ENCODE measurements at places on chromosomes 11 and 22.

DNA sequence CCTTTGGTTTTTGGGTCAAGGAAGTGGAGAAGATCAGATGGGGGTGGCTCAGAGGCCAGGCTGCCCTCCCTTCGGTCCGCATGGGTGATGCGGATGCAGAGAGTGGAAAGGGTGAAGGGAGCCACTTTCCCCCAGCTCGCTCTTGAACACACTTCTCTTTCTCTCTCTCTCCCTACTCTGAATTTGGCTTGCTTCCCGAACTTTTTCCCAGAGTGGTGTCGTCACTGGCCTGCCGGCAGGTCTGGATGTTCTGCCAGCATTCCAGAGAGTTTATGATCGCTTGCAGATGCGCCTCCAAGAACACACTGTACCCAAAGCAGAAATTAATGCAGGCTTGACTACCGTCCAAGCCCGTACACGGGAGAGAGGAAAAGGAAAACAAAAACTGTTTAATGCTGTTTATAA is 103.2 kb downstream of the ZBTB16 start:
- DNase-seq, result no peak

DNA sequence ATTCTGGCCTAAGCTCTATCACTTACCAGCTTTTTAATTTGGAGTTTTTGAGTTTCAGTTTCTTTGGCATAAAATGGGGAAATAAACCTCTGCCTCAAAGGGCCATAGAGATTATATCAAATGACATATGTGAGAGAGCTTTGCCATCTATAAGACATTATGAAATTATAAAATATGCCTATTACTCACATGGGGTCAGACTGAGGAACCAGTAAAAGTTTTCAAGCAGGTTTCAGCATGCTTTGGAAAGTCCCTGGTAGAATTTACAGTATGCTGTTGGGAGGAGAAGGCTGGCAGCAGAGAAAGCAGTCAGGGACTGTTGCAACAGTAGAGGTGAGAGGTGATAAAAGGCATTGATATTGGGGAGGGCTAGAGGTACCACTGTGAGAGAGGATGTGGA is 13.6 kb upstream of the MTNR1B start:
- no peak for DNase-seq

DNA sequence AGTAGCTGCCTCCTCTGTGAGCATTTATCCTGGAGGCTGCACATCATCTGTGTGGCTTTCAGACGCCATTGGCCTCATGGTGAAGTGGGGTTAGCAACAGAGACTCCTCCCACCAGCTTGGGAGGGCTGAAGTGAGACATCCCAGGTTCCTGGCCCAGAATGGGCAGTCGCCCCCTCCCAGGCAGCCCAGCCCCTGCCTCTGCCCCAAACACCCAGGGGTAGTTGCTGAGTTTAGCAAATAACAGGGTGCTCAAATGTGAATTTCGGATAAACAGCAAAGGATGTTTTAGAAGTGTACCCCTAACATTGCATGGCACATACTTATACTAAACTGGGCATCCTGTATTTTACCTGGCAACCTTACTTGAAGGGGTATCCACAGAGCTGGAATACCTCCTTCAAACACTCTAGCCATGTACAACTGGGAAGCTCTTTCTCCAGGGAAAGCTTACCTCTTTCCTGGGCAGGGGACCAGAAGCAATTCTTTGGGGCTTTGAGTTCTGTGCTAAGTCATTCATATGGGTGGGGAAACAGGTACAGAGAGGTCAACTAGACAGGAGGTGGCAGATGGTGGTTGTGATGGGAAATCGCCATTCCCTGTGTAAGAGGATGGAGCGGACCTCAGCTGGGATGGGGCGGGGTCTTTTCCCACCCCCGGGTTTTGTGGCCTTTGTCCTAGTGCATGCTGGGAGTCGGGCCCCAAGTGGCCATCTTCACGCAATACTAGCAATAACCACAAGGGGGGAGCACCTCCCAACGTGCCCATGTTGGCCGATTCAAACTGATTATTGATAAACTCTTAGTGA is 19.3 kb downstream of the MTFP1 start:
- DNase-seq, result no peak

DNA sequence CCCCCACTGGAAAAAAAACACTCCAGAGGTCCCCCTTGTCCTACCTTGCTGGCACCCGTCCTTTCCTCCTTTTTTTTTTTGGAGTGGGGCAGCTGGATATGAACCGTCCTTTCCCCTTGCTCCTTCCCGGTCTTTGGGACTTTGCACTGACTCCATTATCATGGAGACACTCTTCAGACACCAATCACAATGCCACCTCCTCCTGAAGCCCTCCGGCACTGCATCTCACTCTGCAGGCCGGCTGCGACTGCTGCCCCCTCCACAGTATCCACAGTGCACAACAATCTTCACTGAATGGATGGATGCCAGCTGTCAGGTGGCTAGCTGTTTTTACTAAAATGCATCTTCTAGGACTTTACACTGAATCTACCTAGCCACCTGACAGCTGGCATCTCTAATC is 12.7 kb upstream of the RGL4 start:
- DNase-seq, result no peak

- DNase-seq, result no peak
Observed at GRCh38 chr11:46117842-46118241, 3.4 kb downstream of the PHF21A start.

DNA sequence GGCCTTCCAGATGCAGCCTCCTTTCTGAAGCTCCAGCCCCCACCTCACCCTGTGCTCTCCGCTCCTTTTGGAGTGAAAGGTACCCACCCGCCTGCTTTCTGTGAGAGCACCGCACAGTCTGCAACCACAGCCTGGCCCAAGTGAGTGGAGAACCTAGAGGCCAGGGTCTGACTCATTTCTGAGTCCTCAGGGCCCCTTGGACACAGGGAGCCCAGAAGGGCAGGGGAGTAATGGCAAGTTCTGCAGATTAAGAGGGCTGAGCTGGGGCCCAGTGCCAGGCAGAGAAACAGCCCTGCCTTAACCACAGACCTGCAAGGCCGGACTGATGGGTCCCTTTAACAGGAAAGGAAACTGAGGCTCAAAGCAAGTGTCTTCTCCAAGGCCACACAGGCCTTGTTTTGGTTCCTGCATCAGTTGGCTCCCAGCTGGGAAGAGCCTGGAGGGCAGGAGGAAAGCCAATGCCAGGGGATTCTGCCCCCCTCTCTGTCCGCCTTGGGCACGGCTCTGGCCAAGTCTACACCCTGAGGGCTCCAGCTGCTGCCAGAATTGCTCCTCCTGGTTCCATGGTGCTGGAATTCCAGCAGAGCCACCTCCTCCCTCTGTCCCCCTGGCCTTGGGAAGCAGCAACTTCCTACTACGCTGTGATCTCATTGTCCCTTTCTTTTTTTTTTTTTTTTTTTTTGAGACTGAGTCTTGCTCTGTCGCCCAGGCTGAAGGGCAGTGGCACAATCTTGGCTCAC is 55.1 kb downstream of the CYTH4 start:
- DNase-seq, result no peak

GRCh38 chr11:34929794-34930763 is 13.7 kb downstream of the PDHX start:
- no peak for DNase-seq

- no peak for DNase-seq
Observed at GRCh38 chr11:92931746-92932422, 37.6 kb upstream of the MTNR1B start.

DNA sequence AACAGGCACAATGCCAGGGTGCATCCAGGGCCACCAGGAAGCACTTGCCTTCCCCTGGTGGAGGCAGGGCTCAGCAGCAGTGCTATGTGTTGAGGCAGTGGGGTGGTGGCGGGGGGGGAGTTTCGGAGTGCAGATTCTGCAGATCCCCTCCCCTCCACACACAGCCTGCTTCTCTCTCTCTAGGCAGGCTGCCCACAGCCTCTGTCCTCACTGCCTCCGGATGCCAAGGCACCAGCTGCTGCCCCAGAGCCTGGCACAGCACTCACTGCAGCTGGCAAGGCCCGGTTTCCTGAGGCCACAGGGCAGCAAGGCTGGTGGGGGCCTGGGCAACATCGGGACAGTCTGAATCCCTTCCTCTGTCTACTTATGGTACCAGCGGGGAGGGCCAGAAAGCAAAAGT is 35.8 kb downstream of the NRXN2 start:
- DNase-seq, result no peak

- DNase-seq, result no peak
Observed at GRCh38 chr11:8085011-8085645, 4.1 kb downstream of the TUB start.

GRCh38 chr22:38930512-38930911 is 26.9 kb upstream of the APOBEC3A start:
- no peak for DNase-seq

DNA sequence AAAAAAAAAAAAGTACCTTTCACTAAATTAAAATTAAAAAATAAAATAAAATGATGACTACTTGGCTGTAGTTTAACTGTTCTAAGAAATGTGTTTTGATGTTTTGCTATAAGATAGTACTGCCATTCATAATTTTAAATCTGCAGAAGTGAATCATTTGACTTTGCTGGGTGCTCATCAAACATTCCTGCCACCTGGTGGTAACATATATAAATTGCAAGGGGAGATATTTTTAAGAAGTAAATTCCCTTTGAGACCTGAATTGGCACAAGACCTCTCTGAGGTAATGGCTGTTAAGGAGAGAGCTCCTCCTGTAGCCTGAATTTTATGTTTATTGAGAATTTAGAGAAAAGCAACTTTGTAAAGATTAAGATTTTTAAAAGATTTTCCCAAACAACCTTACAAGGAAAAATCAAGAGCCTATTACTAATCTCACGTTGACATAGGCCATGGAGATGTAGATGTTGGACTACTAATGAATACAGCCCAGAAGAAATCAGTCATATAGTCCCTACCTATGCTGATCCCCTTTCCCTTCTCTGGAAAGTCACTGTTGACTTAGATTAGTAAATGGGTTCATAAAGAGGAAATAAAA is 11.9 kb upstream of the NARS2 start:
- no peak for DNase-seq

DNA sequence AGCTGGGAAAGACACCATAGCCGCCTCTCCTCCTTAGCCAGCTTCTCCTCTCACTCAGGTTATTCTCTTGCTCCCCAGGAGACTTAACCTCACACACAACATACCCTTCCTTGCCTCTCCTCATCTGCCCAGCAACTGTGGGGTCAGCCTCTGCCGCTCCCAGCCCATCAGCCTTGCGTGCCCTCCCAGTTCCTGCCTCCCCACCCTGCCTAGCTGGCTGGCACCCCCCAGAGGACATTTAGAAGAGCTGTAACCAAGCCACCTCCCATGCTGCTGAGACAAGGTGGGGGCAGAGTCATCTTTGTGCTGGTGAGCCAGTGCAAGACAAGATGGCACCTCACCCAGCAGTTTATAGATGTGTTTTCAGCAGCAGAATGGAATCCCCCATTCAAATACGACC is 38.2 kb downstream of the TOM1 start:
- no peak for DNase-seq

- DNase-seq, result no peak
Observed at GRCh38 chr11:68330700-68331337, 18.4 kb downstream of the LRP5 start.

GRCh38 chr11:134857035-134857434 is 445.0 kb upstream of the B3GAT1 start:
- no peak for DNase-seq

DNA sequence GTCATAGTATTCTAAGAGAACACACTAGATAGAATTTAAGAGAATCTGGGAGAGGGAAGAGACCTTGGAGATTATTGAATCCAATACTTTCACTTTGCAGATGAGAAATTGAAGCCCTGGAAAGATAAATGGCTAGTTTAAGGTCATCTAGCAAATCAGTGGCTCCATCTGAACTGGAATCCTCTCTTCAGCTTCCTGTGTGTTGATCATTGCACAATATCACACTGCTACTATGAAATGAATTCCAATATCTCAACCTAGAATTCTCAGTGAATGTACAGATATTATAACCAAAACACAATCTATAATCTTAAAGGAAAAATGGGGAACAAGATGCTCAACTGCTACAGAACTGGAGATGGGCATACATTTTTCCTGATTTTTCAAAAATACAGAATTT is 44.1 kb downstream of the DCUN1D5 start:
- DNase-seq, result no peak

GRCh38 chr22:19127329-19128008 is 3.6 kb upstream of the TSSK2 start:
- no peak for DNase-seq

- DNase-seq, result no peak
Observed at GRCh38 chr11:28777126-28777525, 668.9 kb downstream of the METTL15 start.

DNA sequence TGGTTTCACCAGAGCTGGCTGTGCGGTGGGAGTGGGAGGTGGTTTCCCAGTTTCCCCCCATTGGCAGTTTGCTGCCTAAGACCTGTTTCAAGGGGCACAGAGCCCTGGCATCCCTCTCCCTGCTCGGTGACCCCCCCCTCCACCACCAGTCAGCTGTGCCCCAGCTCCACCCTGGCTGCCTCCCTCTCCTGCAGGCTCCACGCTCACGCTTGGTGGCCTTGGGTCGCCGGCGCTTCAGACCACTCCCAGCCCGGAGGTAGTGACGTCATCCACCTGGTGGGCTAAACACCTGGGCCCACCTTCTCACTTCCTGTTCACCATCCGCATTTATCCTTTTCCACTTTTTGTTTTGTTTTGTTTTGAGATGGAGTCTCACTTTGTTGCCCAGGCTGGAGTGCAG is 7.8 kb downstream of the GAL start:
- DNase-seq, result no peak

- DNase-seq, result no peak
Observed at GRCh38 chr11:130327716-130328115, 13.0 kb upstream of the ZBTB44 start.

DNA sequence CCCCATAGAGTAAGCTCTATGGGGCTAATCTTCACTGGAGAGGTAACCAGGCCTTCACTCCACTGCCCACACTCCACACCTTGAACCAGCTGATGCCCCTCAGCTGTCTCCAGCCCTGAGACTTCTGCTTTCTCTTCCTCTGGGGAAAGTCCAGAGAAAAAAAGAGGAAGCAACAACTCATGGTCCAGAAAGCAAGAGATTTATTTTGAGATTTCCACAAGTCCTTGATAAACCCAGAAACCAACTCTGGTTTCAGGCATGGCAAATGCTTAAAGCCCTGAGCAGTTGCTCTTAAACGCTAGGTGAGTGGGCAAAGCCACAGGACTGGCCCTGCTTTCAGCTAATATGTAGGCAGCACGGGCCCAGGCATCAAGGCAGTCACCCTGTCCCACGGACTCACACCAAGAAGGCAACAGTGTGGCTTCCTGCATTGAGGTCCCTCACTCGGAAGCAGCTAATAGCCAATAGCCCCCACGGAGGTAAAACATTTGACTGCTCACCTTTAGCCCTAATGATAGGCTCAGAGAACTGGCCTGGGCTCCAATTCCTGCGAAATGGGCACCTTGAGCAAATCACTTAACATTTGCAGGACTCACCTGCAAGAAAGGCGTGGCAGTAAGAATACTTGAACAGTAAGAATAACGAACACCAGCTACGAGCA is 4.3 kb downstream of the CYB561A3 start:
- DNase-seq, result no peak

- no peak for DNase-seq
Observed at GRCh38 chr11:13427440-13427839, 35.6 kb downstream of the BTBD10 start.

- no peak for DNase-seq
Observed at GRCh38 chr11:119536801-119537200, 113.8 kb upstream of the THY1 start.

- no peak for DNase-seq
Observed at GRCh38 chr11:24375931-24376330, 120.9 kb upstream of the LUZP2 start.
